ENCODE measurements at places on chromosomes 16 and 17.

DNA sequence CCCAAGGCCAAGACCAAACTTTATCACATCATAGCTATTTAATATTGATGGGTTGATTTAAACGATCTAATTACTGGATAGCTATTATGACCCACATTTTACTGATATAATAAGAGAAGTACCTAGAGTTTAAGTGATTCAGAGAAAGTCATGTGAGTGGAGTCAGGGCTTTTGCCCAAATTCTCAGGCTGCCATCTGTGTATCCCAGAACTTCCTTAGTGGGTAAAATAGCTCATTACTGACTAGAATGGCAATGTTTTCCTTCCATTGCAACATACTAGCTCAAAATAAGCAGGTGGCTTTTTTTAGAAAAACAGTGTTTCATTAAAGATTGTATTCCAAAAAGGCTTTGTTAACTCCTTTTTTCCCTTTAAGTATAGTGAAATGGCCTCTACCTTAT is 113.9 kb upstream of the MAF start:
- DNase-seq, result no peak

DNA sequence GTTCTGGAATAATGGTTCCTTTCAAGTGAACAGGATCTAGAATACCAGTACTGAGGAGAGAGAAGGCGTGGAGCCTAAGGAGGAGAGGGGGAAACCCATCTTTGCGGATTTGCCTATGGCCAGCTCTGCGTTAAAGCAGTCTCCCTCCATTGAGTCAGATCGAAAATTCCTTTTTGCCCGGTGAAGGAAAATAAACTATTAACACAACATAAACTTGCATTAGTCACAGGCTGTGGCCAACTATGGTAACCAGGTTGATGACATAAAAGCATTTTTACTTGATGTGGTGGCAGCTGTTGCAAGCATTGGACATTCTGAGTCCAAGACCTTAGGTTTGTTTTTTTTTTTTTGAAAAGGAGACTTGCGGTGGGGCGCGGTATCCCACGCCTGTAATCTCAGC is 8.9 kb downstream of the LDAF1 start:
- DNase-seq, result no peak

DNA sequence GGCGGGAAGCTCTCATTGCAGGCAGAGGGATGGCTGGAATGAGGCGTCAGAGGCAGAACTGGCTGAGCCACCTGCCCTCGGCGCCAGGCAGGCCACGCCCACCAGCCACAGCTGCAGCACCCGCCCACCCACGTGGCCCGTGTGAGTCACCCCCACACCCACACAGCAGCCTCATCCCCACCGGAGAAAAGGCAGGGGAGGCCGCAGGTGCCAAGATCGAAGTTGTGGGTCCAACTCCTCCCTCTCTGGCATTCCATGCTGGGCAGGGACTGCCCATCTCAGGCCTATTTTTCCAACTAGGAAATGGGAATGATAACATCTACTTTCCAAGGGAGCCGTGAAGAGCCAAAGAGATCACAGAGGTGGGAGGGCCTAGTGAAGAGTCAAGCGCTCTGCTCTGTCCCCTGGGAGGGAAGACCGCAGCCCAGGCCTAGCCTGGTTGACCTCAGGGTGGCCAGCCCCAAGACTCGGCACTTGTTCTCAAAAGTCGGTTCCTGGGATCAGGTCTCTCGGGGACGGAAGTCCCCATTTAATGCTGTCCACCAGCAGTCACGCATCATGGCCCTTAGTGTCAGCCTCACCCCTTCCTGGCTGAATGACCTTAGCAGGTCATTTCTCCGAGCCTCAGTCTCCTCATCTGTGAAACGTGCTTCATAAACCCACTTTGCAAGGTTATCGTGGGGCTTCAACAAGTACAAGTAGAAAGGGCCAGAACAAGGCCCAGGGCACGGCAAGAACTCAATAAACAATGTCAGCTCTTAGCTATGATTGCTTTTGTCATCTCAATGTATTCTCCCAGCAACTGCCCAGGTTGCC is at the start of gene TRPV3:
Gene TRPV3, minus strand, starts transcription at position 45 of the 816 bp plus-strand sequence. CDS start 2,962 bp downstream, outside the sequence.
- DNase-seq, result peak; percentile 56

GRCh38 chr17:64192589-64192988 is 62.6 kb upstream of the ERN1 start:
- DNase-seq, result no peak

DNA sequence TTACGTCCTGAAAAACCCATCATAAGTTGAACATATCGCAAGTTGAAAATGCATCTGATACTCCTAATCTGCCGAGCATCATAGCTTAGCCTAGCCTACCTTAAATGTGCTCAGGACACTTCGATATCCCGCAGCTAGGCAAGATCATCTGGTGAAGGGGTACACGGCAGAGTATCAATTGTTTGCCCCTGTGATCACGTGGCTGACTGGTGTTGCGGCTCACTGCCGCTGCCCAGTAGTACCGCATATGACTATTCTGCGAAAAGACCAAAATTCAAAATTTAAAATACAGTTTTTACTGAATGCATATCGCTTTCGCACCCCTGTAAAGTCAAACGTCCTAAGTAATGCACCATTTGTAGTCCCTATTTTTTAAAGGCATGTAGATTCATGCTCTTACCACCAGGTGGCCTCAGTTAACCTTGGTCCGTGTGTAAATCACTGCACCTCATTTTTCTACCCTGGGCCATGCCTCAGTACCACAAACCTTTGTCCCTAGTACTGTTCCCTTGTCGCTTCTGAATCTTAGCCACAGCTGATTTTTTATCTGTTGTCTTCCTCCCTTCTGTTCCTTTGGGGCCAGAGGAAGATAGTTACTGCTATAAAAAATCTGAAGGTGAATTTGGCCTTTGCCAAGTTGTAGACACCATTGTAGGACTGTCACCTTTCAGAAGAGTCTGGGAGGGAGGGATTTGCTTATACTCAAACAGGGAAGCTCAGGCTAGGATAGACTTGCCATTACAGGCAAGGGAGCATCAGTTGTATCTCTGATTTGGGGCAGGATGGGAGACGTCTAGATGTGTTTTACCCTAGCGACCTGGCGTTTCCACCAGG is 34.4 kb downstream of the WWP2 start:
- DNase-seq, result peak; percentile 37

DNA sequence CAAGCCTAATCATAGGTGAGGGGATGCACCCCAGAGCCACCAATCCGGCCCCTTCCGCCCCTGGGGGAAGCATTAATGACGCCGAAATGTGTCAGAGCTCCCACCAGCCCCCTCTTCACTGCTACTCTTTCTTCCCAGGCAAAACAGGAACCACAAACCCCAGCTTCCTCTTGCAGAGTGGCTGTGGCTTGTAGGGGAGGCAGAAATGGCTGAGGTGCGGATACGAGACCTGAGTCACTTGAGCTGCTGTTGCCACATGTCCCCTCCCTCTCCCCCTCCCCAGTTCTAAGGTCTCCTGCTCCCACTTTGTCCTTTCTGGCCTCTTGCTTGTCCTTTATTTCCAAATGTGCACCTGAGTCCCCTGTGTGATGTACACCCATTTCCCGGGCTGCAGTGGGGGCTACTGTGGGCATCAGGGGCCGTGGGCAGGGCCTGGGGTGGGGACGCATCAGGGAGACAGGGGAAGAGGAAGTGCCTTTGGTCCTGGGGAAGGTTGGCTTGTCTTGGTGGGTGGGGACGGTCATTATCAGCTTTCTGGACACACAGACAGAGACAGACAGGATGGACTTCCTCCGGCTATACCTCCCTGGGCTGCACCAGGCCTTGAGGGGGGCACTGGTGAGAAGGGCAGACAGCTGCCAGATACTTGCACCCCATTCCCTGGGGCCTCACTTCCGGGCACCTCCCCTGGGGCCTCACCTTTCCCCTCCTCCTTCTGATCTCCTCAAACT is at the start of gene APOBR:
Gene APOBR, plus strand, starts transcription at position 523 of the 731 bp plus-strand sequence. Its CDS starts 39 bp downstream, at position 562.
- DNase-seq, result peak; percentile 92

- no peak for DNase-seq
Observed at GRCh38 chr16:50960517-50961202, 190.4 kb downstream of the SALL1 start.

DNA sequence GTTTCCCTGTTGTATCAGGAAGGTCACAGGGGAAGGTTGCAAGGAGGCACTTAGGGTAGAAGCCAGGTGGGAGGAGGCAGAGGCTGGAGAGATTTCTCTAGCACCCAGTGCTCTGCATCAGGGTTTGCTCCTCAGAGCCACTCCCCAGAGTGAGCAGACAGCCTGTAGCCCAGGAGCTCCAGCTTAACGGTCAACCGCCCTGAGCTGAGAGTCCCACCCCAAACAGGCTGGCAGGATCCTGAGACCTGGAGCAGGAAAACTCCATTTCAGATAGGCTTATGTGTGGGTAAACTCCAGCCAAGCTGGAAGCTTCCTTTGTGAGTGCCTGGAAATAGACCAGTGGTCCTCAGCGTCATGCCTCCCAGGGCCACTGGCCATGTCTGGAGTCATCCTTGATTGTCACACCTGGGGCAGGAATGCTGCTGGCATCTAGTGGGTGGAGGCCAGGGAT is 37.9 kb downstream of the MPRIP start:
- no peak for DNase-seq

DNA sequence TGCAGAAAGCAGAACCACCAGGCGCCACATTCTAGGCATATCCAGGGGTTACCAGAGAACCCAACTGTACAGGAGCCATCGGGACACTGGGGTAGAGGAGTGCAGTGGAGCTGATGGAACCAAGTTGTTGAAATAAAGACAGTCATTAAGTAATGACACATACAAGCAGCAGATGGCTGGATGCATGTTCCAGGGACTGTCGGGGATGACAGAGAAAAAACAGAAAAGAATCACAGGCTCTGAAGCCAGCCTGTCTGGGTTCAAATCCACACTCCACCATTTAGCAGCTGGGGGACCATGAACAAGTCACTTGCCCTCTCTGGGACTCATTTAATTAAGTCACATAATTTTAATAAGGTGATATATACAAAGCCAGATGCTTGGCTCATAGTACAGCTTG is 117.1 kb downstream of the ZNF423 start:
- DNase-seq, result no peak

GRCh38 chr17:66803474-66803951 is 31.4 kb upstream of the CACNG5 start:
- DNase-seq, result no peak

DNA sequence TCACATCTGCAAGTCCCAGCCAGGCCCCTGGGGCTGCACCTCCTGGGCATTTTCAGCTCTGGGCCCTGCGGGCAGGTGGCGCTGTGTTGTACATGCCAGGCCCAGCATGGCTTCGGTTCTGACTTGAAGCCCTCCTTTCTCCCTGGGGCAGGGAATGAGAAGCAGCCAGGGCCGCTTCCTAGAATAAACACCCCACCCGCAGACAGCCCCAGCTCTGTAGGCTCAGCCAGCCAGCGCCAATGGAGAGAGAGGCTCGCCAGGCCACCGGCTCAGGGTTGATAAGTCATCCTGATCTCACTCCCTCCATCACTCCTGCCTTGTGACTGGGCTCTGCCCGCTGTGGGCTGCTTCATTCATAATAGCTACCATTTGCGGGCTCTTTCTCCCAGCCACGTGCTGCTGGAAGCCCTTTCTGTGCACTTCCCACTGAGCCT is 6.0 kb upstream of the GLIS2 start:
- DNase-seq, result peak; percentile 52

- no peak for DNase-seq
Observed at GRCh38 chr16:29182501-29182900, 197.6 kb downstream of the LAT start.

DNA sequence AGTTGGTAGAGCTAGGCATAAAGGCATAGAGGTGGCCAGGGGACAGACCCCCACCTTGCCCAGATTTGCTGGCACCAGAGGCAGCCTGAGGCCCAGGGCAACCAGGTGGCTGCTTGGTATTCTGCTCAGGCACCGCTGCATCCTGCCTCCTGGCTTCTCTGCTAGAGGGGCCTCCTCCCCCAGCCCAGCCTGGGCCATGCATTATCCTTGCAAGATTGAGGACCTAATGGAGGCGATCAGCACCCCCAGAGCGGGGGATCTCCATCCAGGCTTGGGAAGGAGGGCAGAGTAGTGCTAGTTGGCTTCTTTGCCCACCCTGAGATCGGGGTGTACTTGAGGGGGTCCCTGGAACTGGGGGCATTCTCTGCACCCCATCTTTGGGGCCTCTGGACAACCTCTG is 23.8 kb downstream of the CDK5RAP3 start:
- DNase-seq, result no peak

- DNase-seq, result no peak
Observed at GRCh38 chr17:82949984-82950383, 110.2 kb upstream of the ZNF750 start.

DNA sequence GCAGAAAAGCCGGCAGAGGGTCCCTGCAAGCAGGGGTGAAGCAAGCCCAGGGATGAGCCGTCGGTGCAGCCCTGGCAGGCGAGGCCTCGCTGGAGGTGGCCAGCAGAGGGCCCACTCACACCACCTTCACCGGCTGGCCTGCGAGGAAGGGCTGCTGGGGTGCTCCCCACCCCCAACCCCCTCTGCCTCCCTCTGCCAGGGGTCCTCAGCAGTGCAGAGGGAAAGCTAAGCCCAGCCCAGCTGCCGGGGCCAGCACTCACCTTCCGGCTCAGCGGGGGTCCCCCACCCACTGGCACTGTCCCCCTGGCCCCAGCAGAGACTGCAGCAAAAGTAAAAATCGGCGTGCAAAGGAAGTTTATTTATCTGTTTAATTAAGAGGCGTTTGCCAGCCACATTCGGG is 113.4 kb downstream of the ENGASE start:
- DNase-seq, result no peak

DNA sequence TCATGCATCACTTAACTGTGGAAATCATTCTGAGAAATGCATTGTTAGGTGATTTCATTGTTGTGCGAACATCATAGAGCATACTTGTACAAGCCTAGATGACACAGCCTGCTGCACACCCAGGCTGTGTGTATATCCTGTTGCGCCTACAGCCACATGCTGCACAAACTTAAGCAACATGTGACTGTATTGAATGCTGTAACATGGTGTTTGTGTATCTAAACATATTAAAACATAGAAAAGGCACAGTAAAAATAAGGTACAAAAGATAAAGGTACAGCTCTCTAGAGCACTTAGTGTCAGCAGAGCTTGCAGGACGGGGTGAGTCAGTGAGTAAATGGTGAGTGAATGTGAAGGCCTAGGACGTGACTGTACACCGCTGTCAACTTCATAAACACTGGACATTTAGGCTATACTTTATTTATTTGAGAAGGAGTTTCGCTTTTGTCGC is 11.9 kb downstream of the FOXK2 start:
- DNase-seq, result no peak

DNA sequence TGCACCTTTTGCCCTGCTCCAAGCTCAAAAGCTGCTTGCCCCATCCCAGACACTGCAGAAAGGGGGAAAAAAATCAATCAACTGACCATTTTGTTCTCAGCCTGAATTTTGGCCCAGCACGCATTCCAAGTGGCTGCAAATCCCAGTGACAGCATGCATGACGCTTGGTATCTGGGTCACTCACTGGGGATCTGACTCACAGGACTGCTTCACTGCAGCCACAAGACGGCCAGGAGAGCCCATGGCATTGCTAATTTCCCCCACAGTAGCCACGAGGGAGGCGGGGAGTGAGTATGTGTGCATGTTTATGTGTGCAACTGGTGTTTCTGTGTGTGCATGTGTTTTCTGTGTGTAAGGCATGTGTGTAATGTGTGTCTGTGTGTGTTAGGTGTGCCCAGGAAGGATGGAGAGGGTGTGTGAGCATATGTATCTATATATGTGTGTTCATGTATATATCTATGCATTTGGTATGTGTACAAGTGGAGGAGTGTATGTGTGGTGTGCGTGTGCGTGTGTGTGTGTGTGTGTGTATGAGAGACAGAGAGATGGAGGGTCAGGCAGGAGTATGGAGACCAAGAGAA is 33.8 kb downstream of the SDK2 start:
- no peak for DNase-seq
